ENCODE measurements at places on chromosomes 3 and 15.

- no peak for DNase-seq
Measured at GRCh38 chr3:151919446-151919845, 46.0 kb downstream of the SUCNR1 start.

DNA sequence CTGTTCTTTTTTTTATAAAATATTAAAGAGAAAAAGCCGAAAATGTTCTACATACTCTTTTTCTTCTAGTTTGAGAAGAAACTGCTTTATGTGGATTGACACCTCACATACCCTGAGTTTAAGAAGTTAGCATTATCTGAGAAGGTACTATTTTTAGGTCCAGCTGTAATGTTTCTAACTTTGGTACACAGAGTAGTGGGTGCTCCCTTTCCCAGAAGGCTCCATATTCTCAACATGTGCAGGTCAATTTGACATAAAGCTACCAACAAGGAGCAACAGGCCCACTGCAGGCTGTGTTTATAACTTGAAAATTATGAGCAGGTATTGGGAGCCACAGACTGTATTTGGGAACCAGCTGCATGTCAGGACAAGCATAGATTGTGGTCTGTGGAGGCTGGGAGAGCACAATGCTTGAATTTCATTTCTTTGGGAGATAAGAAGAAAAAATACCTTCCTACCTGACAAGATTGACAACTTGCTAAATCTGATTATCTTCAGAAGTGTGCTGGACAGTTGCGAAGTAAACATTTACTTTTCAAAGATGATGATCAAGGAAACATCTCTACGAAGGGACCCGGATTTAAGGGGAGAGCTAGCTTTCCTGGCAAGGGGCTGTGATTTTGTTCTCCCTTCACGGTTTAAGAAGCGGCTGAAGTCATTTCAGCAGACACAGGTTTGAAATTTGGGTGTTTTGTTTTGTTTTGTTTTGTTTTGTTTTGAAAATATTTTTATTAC is 57.2 kb downstream of the PPP2R3A start:
- no peak for DNase-seq

GRCh38 chr3:141450727-141451375 is 36.0 kb upstream of the RASA2 start:
- DNase-seq: no peak

DNA sequence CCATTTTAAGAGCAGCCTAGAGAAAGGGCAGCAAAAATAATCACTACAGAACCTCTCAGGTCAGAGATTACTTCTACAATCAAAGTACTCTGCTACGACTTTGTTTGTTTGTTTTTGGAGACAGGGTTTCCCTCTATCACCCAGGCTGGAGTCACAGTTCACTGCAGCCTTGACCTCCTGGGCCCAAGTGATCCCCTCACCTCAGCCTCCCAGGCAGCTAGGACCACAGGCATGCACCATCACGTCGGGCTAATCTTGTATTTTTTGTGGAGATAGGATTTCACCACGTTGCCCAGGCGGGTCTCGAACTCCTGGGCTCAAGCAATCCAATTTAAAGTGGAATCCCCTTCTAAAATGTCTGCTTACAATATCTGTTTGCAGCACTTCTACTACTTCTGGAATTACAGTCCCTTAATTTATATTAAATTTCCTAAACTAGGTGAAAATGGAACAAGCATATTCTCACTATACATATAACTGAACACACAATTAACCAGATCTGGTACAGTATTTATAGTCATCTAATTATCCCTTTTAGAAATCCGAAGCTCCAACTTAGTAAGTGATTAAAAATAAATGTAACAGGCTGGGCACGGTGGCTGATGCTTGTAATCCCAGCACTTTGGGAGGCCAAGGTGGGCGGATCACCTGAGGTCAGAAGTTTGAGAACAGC is 4.4 kb downstream of the UACA start:
- DNase-seq: no peak

DNA sequence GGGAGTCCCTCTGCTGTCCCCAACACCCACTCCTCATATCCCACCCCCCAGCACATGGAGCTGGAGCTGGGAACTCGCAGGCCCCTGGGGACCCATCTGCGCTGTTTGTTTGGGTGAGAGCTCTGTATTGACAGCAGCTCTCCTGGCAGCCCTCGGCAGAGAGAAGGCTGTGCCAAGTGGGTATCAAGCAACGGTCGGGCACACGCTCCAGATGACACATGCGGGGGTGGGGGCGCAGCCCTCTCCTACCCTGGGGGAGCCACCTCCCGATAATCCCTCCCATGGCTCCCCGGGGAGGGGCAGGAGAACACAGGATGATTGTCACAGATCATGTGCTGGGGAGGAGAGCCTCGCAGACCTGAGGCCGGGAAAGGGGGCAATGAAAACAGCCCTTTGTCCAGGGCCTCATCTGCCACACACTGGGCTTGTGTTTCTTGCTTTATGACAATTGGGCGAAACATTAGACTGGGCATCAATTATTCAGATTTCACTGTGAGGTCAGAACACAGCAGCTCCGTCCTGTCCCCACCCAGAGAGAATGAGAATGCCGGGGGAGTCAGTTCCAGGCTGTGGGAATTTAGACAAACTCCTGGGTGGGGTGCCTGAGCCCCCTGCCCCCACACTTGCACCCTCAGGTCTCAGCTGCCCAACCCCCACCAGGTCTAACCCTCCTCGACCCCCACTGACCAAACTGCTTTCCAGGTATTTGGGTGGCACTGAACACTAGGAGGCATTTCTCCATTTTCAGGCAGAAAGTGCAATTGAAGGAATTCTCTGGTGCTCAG is 46.4 kb upstream of the KLF13 start:
- no peak for DNase-seq

GRCh38 chr15:29141308-29142128 is 128.1 kb downstream of the NSMCE3 start:
- DNase-seq: no peak

DNA sequence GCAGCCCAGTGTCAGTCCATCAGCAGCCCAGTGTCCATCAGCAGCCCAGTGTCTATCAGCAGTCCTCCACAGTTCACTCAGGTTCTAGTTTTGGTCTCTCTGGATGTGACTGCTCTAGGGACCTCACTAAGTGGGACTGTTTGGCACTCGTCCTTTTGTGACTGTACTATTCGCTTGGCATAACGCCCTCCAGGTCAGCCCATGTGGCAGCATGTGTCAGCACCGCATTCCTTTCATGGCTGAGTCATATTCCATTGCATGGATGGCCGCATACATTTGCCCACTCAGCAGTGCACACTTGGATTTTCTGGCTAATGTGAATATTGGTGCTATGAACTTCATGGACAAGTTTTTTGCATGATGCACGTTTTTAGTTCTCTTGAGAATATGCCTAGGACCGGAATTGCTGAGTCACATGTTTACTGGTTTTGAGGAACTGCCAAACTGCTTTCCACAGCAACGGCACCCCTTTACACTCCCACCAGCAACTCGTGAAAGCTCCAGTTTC is 16.4 kb downstream of the CHST13 start:
- no peak for DNase-seq

- DNase-seq: no peak
Measured at GRCh38 chr3:73661265-73661664, 36.5 kb upstream of the PDZRN3 start.

- no peak for DNase-seq
Measured at GRCh38 chr3:160473221-160473620, 23.6 kb upstream of the TRIM59 start.

- DNase-seq: no peak
Measured at GRCh38 chr3:113261063-113261625, 49.8 kb downstream of the BOC start.

DNA sequence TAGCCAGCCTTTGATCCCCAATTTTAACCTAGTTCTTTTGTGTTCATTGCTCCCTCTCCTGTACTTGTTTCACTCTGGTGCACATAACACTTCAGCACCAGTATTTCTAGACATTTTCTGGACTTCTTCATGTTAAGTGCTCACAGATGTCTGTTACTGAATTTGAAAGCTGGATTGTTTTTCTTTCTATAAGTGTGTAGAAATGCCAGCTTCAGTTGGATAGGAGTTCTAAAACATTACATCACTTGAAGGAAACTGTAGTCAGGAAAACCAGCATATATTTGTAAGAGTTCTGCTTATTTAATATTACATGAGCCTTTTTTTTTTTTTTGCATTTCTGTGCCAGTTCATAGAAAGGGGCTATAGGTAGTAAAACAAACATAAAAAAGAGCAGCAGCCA is 21.6 kb downstream of the QTRT2 start:
- DNase-seq: no peak

DNA sequence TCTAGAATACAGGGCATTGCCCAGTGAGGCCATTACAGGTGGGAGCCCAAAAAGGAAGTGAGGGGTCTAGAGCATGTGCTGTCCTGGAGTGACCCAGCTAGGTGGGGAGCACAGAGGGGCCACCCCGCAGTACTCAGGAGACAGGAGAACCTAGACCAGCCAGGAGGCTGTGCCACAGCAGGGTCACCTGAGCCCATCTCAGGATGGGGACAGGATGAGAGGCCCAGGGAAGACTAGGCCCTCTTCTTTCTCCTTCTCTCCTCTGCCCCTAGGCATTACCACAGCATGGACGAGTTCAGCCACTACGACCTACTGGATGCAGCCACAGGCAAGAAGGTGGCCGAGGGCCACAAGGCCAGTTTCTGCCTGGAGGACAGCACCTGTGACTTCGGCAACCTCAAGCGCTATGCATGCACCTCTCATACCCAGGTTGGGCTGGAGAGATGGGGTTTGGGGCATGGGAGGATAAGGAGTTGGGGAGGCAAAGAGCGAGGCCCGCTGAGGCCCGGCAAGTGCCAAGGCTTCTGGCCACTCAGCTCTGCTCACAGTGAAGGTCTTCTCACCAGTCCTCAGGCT is 20.6 kb downstream of the LOXL1 start:
- DNase-seq: no peak

DNA sequence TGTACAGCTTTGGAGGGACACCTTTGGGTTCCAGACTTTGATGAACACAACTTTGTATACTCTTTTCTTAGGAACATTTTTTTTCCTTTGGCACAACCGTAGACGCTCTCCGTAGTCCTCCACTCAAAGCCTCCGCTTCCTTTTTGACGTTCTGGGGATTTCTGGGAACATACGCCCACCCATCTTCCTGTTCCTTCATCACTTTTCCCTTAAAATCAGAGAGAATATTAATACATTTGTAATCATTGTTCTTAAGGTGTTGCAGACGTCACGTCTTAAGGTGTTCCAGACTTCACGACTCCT is 405 bp upstream of the SPG21 start:
- DNase-seq: no peak

DNA sequence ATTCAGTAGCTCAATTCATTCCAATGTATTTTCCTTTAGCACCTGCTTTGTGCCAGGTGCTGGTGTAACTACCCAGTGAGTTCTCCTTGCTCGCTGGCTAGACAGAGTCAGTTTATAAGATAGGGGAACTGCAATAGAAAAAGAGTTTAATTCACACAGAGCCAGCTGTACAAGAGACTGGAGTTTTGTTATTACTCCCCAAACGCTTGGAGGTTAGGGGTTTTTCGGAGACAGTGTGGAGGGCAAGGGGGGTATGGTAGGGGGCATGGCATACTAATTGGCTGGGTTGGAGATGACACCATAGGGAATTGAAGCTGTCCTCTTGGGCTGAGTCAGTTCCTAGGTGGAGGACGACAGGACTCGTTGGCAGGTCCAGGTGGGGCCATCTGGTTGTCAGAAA is 5.4 kb upstream of the CFAP91 start:
- no peak for DNase-seq

DNA sequence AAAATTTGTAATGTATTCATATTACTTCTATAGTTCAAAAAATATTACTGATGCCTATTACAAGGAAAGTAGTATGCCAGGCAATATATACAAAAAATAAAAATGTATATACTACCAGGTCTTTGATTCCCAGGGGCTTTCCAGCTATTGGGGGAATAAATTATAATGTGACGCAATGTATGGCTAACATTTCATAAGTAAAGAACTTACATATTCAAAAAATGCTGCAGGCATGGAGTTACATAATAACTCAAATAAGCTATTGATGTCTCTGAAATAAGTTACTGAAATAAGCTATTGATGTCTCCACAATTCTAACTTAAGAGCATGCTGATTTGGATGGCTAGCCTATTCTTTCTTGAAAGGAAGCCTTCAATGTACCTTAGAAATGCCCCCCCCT is 30.2 kb downstream of the MCCC1 start:
- DNase-seq: no peak

DNA sequence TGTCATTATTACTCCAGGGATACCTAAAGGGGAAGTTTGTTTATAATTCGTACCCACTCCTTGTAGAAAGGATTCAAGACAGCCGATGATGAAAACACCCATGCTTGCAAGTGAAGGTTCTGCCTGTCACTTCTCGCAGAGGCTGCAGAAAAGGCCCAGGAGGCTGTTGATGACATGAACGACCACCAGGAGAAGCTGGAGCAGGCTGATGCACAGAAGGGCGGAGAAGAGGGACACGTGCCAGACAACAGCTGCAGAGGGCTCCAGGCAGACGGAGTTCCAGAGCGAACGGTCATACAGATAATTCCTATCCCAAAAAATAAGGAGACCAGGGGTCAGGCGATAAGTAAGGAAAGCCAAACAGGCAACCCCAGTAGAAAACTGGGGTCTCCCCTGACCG is 5.7 kb upstream of the DYNLT2B start:
- DNase-seq: no peak

DNA sequence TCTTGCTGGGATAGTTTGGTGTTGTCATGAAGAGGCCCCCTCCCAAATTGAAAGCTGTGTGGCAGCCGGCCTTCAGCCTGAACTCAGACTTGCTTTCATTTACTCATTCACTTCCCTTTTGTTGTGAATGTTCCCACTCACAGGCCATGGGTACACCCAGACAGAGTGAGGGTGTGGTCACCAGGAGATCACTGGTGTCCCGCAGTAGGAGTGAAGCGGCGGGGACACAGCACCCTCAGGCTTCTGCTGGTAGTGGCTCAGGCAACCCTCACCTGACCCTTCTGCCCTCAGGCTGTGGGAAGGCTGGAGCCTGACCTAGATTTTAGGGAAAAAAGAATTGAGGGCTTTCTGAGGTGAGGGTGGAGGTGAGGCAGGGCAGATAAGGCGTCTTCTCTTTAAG is 244.4 kb downstream of the SOX2 start:
- DNase-seq: no peak

- no peak for DNase-seq
Measured at GRCh38 chr3:51340989-51341636, 44.0 kb upstream of the MANF start.

- no peak for DNase-seq
Measured at GRCh38 chr15:34116620-34117019, 14.7 kb downstream of the PGBD4 start.

GRCh38 chr3:66348704-66349103 is 127.9 kb downstream of the SLC25A26 start:
- DNase-seq: no peak

GRCh38 chr3:8573342-8573926 is 71.2 kb downstream of the SSUH2 start:
- no peak for DNase-seq

- no peak for DNase-seq
Measured at GRCh38 chr3:67647390-67647878, 7.0 kb downstream of the SUCLG2 start.

Data from T-helper 9 cell (primary cell).